ENCODE measurements at places on chromosomes 3 and 15.

GRCh38 chr3:63912768-63913588 is 795 bp upstream of the SCAANT1 start:
- DNase-seq: no peak

GRCh38 chr3:47824541-47825473 is 21.9 kb downstream of the DHX30 start:
- peak; percentile 54 for DNase-seq

DNA sequence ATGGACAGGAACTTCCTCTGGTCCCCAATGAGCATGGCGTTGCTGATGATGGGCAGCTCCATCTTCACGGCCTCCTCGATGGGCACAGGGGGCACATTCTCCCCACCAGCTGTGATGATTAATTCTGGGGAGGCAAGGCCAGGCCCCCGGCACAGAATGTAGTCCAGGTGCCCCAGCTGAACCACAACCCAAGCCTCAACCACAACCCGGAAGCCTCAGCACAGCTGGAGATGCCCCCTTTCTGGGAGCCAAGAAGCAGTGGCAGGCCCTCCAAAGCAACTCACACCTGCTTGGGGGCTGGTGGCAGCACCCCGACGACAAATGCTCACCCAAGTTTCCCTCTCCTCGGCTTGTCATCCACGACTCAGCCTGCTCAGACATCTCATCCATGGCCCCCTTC is 25.2 kb downstream of the IDH3A start:
- DNase-seq: no peak

- DNase-seq: no peak
Measured at GRCh38 chr3:191959876-191960413, 499.0 kb downstream of the PYDC2 start.

GRCh38 chr3:160999274-160999673 is 105.9 kb downstream of the B3GALNT1 start:
- no peak for DNase-seq

GRCh38 chr3:9118222-9118621 is 131.2 kb downstream of the SRGAP3 start:
- no peak for DNase-seq

DNA sequence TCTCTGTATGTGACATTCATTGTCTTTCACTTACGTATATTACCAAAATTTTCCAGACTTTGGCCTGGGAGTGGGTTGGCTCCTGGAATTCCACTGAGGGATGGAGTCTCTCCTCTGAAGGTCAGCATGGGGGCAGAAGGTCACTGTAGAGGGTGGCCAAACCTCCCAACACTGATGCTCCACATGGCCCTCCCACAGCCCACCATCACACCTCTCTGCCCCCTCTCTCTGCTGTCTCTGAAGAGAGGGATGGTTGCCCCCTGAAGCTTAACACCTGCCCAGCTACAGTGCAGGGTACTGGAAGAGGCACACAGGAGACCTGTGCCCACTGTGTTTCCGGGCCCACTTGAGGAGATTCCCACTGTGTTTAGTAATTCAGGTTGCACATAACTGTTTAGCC is 52.2 kb downstream of the CMTM6 start:
- DNase-seq: no peak

- DNase-seq: no peak
Measured at GRCh38 chr3:28050120-28050519, 191.3 kb upstream of the CMC1 start.

- no peak for DNase-seq
Measured at GRCh38 chr3:187737368-187738070, 7.7 kb downstream of the BCL6 start.

- peak; percentile 11 for DNase-seq
Measured at GRCh38 chr3:65732051-65732935, 306.4 kb downstream of the MAGI1 start.

DNA sequence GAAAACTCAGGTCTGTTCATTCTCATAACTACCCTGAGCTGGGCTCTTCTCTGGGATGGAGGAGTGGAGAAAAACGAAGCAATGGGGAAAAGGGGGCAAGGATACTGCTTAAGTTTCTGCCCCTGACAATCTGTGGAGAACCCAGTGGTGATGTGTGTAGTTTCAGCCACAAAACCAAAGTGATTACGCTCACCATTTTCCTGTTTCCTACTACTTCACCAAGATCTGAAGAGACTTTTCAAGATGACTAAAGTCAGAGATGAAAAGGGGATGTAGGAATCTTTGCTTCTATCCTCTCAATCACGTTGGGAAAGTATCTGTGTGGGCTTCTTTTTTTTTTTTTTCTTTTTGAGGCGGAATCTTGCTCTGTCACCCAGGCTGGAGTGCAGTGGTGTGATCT is 8.3 kb upstream of the UBE2E1 start:
- DNase-seq: no peak

GRCh38 chr3:176941689-176942088 is 255.6 kb downstream of the TBL1XR1 start:
- no peak for DNase-seq

DNA sequence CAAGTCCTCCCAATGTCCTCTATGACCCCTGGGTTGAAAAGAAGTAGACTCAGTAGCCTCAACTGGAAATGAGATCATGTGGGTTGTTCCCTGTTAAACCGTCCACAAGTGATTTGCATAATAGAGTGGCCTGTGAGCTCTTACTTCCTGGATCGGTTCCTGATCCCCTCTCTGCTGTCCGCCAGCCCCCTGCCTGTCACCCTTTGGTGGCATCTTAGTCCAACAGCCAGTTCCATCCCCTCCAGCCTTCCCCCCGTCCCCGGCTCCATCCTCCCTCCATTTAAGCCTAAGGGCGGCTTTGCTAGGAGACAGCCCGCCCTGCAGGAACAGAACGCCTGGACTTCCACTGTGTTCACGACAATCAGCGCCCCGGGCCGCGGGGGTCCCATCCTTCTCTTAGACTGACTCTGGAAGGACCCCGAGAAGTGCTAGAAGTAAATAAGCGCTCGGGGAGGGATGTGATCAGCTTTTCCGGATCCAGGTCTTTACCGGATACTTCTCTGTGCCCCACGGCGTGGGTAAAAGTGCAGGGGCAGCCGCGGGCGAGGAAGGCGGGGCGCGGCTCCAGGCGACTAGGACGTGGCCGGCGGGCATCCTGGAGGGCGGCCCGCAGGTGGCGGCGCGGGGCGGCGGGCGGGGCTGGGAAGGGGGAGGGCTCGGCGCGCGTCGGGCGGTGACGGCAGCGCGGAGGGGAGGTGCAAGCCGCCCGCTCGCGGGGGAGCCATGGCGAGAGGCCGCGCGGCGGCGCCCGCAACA is 51.2 kb upstream of the ULK4 start:
- DNase-seq: no peak

DNA sequence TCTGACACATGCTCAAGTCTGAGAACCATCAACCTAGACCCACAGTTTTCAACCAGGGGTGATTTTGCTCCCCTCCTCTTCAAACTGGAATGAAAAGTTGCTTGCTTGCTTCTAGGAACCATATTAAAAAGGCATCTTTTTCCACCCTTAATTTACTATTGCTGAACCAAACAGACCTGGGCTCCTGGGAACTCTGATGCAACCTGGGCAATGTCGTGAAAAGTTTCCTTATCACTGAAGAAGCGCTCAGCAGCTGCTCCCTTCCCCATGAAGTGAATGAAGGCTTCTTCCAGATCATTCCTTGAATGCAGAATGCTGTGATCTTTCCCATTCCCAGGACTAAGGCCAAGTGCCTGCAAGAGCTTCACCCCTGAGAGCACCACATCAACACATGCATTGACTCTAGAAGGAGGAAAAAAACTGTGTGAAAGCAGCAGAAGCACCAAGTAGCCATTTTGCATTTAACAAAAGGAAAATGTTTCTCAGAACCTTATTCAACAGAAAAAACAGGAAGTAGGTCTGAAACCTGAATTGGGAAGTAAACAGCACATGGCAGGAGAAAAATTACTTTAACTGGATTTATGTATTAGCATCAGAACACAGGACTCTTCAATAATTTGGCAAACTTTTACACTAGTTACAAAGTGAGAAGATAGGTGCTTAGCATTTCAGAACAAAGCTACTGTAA is 8.7 kb downstream of the ADPGK start:
- no peak for DNase-seq

DNA sequence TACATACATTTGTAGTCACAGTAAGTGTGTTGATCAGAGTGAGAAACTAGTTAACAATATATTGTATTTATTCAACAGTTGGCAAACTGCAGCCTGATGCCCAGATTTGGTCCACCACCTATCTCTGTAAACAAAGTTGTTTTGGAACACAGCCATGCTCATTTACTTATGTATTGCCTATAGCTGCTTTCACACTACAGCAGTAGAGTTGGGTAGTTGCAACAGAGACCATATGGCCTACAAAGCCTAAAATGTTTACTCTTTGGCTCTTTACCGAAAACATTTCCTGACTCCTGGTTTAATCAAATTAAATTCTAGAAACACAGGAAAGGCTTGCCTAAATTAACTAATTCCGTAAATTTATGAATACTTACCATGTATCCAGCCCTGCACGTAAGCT is 39.4 kb downstream of the CMC1 start:
- DNase-seq: no peak

DNA sequence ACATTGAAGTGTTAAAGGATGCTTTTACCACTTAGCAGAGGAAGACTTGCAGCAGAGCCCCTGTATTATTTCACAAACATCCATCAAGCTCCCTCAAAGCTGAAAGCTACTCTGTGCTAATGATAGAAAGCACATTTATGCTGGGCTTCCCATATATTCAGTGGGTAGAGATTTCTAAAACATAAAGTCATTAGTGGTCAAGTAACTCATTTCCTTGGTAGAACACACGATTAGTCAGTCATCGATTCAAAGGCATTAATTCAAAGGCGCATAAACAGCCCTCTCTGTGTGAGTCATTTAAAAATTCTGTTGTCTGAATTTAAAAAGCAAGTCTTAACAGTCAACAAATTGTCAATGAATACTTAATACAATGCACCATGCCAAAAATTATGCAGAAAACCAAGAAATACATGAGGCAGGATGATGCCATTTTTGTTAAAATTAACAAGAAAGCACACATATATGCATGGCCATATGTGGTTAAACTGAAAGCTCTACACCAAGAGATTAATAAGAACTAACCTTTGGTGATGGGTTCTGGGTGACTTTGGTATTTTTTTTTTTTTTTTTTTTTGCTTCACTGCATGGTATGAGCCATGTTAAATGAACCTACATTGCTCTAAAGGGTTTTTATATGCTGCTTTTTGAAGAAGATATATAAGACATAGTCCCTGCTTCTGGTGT is 61.7 kb downstream of the LDHAL6B start:
- no peak for DNase-seq

DNA sequence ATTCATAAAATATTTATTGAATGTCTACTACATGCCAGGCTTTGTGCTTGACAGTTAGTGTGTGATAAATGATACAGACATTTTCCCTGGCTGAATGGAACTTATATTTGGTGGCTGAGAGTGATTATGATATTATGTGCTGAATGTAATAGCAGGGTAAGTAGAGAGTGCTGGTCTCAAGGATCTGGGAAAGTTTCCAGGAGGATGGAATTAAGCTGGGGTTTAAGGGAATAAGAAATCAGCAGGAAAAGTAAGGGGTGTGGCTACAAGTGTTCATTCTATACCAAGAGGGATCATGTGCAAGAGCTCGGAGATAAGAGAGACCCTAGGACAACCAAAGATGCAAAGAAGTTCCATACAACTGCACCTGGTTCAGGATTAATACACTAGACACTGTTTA is 500.1 kb upstream of the CFAP20DC start:
- DNase-seq: no peak

GRCh38 chr3:194890091-194890490 is 204.4 kb downstream of the FAM43A start:
- no peak for DNase-seq

- no peak for DNase-seq
Measured at GRCh38 chr15:53827355-53827754, 67.9 kb upstream of the WDR72 start.

GRCh38 chr3:99997293-99997692 is 117.0 kb downstream of the FILIP1L start:
- peak; percentile 54 for DNase-seq

DNA sequence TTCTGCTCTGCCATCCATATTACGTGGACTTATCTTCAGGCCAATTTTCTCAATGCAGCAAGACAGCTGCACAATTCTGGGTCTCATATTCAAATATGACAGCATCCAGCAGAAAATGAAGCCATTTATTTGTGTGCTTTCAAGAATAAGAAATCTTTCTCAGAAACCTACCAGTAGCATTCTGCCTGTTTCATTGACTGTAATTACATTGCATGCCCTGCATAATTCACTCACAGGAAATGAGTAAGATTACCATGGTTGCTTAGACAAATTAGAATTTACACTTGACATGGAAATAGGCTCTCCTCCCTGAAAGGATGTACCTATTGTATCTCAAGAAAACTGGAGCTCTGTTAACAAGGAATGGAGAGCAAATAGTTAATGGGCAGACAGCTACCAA is 346.6 kb upstream of the DCBLD2 start:
- DNase-seq: peak; percentile 22

- DNase-seq: no peak
Measured at GRCh38 chr3:189457631-189458412, 173.4 kb upstream of the TP63 start.

DNA sequence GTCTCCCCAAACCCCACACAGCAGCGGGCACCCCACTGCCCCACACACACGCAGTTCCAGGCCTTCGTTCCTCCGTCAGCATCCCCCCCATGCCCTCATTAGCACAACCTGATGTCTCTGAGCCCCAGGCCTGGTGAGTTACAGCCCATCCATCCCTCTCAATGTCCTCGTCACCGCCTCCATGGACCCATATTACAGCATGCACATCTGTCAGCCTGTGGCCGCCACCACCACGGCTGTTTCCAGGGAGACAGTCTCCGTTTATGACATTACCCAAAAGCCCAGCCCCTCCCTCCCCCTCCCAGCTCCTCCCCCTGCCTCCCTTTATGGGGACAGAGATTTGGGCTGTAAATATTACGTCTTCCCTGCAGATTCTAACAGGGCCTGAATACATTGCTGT is 143.1 kb upstream of the LINGO1 start:
- DNase-seq: no peak

DNA sequence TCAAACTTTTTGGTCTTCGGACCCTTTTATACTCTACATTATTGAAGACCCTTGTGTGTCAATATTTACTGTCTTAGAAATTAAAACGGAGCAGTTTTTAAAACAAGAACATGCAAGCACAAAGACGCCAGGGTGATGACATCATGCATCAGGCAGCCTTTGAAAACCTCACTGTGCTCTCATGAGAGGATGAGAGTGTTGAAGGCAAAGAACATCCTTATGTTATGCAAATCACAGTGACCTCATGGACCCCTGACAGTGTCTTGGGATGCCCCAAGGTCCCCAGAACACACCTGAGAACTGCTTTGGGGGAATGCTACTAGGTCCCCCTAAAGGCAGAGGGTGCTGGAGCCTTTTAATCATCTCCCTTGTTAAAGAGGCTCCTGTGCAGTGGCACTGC is 51.6 kb downstream of the CHDH start:
- DNase-seq: no peak

GRCh38 chr3:127690823-127691452 is 18.2 kb downstream of the ABTB1 start:
- DNase-seq: no peak

- DNase-seq: peak; percentile 3
Measured at GRCh38 chr3:24640330-24640877, 145.8 kb upstream of the THRB start.

GRCh38 chr15:48422401-48422800 is 91.2 kb downstream of the DUT start:
- DNase-seq: no peak

All from pulmonary artery endothelial cell (primary cell).